Pulmonary artery endothelial cell (primary cell): ENCODE measurements at places on chromosomes 1 and 21. TPM values are rescaled to one million over a fixed set of nuclear protein-coding genes. Genes with fewer than 3 reads are reported as not detected.

DNA sequence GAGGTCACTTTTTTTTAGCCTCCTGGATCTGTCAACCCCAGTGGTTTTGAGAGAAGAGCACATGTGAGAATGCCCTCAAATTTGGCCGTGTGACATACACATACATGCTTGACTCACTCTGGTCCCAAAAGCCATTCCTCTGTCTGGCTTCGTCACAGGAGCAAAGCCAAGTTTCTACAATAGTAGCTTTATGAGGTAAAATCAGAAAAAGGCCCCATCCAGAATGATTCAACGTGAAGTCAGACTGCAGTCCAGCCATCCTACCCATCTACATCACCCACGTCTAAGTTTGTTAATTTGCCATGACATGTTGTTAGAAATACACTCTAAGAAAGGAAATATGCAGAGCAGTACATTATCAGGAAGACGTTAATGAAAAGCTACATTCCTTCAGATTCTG lies 245.2 kb downstream of the SDCCAG8 start:
- DNase-seq, result no peak

DNA sequence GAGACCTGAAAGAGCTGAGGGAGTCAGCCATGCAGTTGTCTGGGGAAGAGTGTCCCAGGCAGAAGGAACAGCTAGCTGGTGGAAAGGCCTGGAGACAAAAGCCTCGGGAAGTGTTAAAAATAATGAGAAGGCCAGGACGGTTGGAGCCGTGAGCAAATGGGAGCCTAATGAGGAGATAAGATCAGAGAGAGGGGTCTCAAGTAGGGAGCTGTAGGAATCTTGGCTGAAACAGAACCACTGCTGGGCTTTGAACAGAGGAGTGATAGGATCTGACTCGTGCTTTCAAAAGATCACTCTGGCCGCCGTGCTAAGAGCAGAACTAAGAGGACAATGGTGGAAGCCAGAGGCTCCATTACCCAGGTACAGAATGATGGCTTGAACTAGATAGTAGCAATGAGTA lies 1.9 kb upstream of the FOXJ3 start:
- DNase-seq, result no peak

Gene RIIAD1
- not detected in 2 replicates for total RNA-seq

Gene SLC35F3
- total RNA-seq, result not detected in 2 replicates

Gene WARS2
- total RNA-seq, result 16.4 and 22.3 TPM in 2 replicates

Gene SGIP1
- 7.7 and 8.7 TPM in 2 replicates for total RNA-seq

Gene FAAP20
- 19.8 and 25.1 TPM in 2 replicates for total RNA-seq
